Fibroblast of lung (primary cell): ENCODE measurements at places on chromosomes 7 and 10. TPM values are rescaled to one million over a fixed set of nuclear protein-coding genes. Genes with fewer than 3 reads are reported as not detected.
A peak's percentile ranks its signal among the peaks of the same experiment; 100 is the strongest.

CNPY1 gene
- total RNA-seq, result not detected in 2 replicates

ADRB1 gene
- total RNA-seq, result not detected in 2 replicates

DNA sequence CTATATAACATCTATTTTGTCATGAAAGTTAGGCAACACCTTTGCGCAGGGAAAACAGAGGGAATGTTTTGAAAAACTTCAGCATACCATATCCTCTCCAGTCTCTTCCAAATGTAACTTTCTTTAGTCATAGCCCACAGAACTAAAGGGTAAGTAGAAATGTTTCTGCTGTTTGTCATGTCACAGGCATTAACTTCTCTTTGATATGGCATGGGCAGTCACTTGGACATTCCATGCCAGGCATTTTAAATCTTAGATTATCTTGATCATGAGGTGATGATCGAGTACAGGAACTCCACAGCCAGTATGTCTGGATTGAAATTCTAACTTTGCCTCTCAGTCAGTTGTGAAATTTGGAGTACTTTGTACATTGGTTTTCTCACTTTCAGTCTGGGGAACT lies 27.5 kb upstream of the ETV1 start:
- DNase-seq, result peak; percentile 63

DNA sequence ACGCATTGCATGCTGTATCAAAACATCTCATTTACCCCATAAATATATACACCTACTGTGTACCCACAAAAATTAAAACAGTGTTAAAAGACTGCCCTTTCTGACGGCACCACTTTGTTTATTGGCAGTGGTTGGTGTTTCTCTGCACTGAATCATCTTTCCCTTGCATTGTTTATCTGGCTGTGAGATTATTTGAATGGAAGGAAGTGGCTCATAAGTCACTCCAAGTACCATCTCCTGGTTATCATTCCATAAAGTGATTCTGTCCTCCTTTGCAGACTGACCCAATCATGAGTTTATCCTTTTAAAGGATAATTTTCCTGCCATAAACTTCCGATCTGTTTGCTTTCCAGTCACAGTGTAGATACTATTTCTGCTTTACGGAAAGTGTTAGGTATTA lies 183.8 kb downstream of the CAMK1D start:
- no peak for DNase-seq

- DNase-seq, result no peak
Observed at GRCh38 chr10:58104351-58104751, 163.3 kb downstream of the IPMK start.

DNA sequence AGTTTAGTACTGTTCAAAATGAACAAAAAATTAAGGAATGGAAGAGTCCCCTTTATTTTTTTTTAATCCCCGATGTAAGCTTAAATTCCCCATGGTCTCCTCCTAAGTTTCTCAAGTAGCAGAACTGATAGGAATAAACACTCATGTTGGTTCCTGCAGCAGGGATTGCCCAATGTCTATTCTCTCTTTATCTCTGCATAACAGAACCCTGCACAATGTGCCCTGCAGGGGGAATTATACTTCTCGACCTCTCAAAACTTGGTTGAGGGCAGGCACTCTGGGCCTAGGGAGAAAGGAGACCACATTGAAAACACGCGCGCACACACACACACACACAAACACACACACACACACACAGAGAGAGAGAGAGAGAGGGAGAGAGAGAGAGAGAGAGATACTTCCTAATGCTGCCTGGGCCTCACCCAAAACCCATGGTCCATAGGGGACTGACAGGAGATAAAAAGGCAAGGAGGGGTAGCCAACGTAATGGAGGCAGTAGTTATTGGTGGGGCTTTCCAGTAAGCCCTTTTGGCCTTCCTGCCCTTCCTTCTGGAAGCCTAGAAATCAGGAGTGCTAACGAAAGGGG lies 22.7 kb downstream of the JAZF1 start:
- DNase-seq, result no peak
